ENCODE measurements at places on chromosomes 5 and 9.

- DNase-seq: no peak
Measured at GRCh38 chr5:59863777-59864176, 29.7 kb downstream of the PDE4D start.

GRCh38 chr5:98749046-98749445 lies 24.4 kb upstream of the RGMB start:
- no peak for DNase-seq

GRCh38 chr5:38922199-38922598 lies 76.4 kb downstream of the OSMR start:
- peak; percentile 71 for DNase-seq

- no peak for DNase-seq
Measured at GRCh38 chr5:18772475-18772874, 1138.2 kb downstream of the TAF11L14 start.

DNA sequence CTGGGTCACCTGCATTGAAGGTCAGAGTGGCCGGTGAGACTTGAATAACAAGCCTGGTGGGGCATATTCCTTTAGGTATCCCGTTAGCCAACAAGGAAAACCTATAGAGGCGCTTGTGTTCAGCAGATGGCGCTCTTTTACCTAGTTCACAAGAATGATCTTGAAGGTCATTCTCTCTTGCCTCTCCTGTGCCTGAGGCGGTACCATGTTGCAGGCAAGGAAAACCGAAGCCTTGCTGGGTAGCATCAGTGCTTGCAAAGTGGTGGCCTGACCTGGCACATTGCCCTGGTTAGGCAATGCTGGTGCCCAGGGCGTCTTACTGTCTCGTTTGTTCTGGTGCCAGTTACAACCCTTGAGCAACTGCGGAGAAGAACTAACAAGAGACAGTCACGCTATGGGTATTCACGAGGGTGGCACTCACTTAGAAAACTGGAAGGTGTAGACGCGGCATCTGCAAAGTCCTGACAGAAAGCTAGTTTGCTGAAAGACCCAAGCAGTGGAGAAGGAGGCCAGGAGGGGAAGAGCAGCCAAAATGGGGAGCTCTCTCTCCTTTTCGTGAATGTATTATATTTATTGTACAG lies 56.7 kb downstream of the AOPEP start:
- DNase-seq: peak; percentile 56

- DNase-seq: no peak
Measured at GRCh38 chr5:142862594-142862993, 92.4 kb downstream of the ARHGAP26 start.

- no peak for DNase-seq
Measured at GRCh38 chr9:81557452-81558090, 131.8 kb downstream of the TLE1 start.

- DNase-seq: no peak
Measured at GRCh38 chr5:146646441-146646840, 130.5 kb upstream of the GPR151 start.

DNA sequence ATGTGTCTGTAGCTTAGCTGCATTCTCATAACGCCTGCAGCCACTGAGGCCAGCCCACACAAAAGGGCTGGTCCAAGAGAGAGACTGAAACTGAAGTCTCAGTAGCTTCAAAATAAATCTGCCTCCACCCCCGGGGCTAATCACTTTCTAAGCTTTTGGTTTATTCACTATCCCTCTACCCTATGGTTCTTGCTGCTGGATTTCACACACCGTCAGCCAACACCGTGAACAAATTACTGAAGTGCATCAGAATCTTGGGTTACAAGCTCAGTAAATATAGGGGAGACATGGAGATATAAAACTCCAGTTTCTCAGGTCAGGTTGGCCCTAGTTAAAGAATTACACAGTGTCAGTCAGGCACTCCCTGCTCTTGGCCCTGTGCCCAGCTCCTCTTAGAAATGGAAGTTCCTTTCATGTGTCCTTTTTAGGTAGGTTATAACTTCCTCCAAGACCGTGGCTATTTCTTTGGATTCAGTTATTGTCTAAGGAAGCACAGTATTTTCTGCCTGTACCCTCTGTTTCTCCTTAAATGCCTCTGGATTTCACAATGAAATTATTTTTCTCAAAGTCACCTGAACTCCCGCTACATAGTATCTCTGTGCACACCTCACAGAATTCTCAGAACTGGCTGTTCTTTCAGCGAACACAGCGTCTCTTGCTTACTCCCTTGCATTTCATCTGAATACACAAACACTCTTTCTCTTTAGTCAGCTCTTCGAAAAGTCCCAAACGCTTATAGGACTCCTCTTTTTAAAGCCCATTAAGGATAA lies 112.5 kb downstream of the FAM174A start:
- no peak for DNase-seq

DNA sequence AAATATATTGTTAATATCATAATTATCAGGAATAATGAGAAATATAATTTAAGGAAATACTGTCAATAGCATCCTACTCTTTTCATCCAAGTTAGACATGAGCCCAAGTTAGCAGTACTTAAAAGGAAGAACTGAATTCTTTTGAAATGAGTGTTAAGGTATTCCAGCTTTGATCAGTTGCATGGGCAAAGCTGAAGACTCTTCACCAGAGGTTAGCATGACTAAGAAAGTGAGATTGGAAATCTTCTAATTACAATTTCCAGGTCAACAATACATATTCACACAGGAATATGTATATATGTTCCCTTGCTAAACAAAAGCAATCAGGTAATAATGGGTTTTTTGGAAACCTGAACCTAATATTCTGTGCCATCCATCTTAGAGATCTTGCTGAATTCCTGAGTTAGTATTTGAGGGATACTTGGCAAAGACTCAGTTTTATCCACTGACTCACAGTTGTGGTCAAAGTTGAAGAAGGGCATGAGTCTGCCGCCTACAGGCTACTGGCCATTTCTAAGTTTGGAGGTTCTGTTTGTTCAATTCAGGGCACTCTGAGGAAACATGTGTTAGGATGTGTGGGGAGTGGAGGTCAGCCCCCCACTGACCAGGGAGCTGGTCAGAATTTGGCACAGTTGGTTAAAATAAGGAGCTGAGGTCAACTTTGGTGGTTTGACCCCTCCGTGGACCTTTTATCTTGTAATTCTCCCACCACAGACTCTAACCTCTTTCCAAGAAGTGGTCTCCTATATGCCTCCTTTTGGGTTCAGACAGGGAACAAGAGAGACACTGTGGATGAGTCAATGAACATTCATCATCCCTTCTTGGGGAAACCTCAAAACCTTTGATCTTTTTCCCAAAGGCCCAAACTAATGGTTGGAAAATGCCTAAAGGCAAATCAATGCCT lies 118.3 kb downstream of the PIK3R1 start:
- peak; percentile 66 for DNase-seq

DNA sequence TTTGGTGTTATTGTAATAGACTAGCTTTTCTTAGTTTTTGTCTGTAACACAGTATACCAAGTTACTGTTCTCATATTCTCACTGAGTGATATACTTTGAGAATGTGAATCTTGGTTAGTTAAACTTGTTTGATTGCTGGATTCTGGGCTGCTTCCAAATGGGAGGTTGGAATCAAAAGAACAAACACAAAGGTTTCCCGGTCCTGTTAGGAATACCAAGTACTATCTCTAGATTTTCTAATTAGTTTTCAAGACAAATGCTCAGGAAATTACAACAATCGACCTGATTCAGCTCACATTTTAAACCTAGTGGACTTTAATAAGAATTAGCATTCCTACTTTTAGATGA lies 244.3 kb downstream of the CSNK1G3 start:
- no peak for DNase-seq

DNA sequence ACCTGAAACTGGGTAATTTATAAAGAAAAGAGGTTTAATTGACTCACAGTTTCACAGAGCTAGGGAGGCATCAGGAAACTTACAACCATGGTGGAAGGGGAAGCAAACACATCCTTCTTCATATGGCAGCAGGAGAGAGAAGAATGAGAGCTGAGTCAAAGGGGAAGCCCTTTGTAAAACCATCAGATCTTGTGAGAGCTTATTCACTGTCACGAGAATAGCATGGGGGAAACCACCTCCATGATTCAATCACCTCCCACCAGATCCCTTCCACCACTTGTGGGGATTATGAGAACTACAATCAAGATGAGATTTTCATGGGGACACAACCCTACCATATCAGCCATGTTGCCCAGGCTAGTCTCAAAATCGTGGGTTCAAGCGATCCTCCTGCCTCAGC lies 143.4 kb downstream of the FGF18 start:
- DNase-seq: no peak

DNA sequence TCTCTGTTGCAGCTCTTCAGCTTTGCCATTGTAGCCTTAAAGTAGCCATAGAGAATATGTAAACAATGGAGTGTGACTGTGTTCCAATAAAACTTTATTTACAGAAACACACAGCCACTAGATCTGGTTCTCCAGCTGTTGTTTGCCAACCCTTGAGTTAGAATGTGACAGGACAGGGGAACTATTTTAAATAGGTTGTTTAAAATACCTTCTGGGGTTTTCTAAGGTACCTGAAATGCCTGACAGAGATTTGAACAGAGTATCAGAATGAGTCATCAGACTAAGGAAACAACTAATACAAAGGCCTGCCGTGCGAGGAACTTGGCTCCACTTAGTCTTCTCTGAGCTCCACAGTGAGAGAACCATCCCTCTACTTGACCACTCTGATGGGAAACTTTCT lies 85.4 kb downstream of the HSD17B4 start:
- no peak for DNase-seq

- DNase-seq: no peak
Measured at GRCh38 chr9:93899609-93900435, 55.3 kb downstream of the BARX1 start.

GRCh38 chr5:38494763-38495162 lies 61.7 kb downstream of the LIFR start:
- no peak for DNase-seq

GRCh38 chr5:87430863-87431457 lies 18.2 kb upstream of the CCNH start:
- no peak for DNase-seq

GRCh38 chr5:78377718-78378105 lies 17.3 kb downstream of the SCAMP1 start:
- no peak for DNase-seq

DNA sequence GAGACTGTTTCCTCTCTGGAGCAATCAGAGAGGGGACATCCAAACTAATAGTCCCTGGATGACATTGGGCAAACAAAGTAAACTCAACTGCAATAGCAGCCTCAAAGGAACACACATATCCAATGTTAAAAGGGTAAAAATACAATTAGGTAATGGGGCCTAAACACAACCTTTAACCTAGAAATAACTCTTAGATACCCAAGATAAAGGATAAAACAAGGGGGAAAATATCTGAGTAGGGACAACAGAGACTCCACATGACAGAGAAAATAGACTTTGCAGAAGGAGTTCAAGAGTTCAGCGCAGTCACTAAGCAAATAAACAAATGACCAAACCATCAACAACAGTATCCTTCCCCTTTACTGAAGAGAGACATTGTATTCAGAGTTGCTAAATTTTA lies 149.3 kb downstream of the FBXO4 start:
- no peak for DNase-seq

DNA sequence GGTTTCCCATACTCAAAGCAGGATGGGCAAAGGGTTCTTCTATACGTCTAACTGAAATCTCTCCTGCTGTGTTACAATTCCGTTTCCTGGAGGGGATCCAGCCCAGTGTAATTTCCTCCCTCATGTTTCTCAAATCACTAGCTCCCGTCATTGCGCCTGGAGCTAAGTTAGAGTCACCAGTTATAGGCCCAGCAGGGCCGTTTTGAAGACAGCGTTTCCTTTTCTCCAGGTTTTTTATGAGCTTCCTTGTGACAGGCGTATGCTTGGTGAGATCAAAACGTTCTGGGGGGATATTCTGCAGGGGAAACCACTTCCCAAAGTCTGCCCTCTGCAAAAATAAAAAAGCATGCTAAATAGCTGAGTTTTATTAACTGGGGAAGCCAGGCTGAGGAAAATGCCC lies 53.0 kb upstream of the WWC1 start:
- DNase-seq: no peak

DNA sequence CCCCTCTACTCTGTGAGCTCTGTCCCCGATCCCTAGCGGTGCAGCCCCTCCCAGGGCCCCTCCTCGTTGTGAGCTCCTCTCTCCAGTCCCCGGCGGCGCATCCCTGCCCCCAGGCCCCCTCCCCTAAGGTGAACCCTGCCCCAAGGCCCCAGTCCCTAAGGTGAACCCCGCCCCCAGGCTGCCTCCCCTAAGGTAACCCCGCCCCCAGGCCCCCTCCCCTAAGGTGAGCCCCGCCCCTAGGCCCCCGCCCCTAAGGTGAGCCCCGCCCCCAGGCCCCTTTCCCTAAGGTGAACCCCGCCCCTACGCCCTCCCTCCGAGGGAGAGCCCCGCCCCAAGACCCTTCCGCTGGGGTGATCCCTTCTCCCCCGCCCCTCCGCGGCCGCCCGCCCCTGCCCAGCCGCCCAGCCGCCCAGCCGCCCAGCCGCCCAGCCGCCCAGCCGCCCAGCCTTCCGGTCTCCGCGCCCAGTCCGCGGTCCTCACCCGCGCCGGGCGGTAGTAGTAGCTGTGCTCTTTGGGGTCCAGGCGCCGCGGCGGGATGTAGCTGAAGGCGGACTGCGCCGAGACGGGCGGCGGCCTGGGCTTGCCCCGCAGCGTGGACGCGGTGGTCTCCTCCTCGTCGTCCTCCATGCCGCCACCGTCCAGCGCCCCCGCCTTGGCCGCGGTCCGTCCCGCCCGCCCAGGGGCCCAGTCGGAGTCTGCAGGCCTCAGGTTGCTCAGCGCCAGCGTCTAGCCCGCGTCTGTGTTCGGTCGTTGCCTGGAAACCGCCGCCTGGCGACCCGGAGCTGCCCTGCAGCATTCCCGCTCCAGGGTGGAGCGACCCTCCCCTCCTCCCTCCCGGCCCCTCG lies at the start of gene CFAP90:
CFAP90 (minus strand) TSS at position 739 of the 845 bp plus-strand sequence; CDS start at position 627, 112 bp downstream.
- peak; percentile 60 for DNase-seq

GRCh38 chr9:38675211-38675610 lies 44.7 kb downstream of the FAM240B start:
- no peak for DNase-seq

- DNase-seq: no peak
Measured at GRCh38 chr5:171882118-171882517, 96.5 kb downstream of the SMIM23 start.

- peak; percentile 66 for DNase-seq
Measured at GRCh38 chr9:108444400-108445358, 411.1 kb downstream of the ACTL7B start.

DNA sequence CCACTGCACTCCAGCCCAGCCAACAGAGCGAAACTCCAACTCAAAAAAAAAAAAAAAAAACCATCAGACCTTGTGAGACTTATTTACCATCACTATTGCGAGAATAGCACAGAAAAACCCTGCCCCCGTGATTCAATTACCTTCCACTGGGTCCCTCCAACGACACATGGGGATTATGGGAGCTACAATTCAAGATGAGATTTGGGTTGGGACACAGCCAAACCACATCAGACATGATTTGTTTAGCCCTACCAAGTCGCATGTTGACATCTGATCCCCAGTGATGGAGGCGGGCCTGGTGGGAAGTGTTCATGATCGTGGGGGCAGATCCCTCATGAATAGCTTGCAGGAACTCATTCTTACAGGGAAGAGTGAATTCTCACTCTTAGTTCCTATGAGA lies 26.6 kb downstream of the MYO10 start:
- DNase-seq: no peak

DNA sequence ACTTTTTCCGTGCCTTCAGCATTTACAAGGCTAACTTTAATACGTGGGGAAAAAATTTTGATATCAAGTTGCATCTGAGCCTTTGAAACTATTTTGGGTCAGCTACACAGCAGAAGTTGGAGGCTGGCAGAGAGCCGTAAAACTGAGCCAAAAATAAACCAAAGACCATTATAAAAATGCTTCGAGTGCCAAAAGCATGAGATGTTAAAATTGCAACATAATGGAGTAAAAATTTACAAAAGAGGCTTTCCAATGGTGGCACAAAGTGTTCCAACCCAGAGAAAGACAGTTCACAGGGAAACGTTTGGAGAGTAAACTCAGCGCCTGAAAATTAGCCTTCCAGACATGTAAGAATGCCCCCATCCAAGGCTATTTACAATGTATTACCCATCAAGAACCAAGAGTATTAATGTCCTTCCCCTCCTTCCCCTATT lies 190.3 kb downstream of the TLE1 start:
- DNase-seq: peak; percentile 58
